Upper lobe of right lung (tissue), 1 donor: ENCODE measurements at places on chromosomes 16 and 17. TPM values are rescaled to one million over a fixed set of nuclear protein-coding genes. Genes with fewer than 3 reads are reported as not detected.

DNA sequence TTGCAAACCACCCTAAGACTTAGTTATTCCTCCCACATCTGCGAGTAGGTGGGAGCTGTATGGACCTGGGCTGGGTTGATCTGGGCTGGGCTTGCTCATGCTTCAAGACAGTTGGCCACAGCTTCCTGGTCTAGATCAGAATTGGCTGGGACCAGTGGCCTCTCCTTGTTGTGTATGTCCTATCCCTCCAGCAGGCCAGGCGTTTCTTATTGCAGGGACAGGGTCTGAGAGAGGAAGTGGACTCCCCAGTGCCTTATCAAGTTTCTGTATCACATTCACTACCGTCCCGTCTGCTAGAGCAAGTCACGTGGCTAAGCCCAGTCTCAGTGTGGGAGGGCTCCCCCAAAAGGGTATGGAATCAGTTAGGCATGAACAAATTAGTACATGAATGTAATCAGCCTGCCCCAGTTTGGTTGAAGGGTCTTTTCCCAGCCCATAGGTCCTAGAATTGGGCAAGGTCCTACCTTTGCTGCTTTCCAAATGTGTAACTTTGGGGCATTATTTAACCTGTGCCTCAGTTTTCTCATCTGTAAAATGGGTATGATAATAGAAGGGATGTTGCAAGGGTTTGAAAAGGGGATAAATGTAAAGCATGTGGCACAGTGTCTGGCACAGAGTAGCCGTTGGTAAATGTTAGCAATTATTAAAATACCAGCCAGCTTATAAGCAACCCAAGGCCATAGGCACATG, 36.0 kb downstream of the NKD1 start:
- DNase-seq: no peak

GRCh38 chr17:1995907-1996799, 29.0 kb downstream of the RTN4RL1 start:
- DNase-seq: no peak

DNA sequence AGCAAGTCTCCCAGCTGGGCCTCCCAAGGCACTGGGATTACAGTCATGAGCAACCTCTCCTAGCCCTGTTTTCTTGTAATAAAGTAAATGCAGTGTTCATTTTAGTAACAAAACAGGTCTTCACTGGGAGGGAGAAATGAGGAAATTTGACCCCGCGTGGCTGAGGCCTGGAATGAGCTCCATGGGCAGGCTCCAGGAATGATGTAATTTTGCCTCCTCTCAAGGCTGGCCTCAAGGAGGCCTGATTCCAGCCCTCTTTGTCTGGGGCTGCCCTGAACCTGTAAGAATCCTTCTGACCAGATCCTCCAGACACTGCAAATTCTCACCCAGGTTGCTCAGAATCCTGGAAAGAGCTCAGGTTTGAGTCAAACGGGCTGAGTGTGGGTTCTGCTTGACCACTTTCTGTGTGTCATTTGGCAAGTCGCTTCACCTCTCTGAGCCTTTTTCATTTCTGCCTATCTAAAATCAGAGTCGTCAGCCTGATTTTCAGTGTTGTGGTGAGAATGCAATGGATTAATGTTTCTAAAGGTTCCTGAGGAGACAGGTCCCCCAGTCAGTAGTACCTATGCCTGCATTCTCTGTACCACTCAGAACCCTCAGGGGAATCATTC, 57.1 kb downstream of the RAB11FIP4 start:
- no peak for DNase-seq

DNA sequence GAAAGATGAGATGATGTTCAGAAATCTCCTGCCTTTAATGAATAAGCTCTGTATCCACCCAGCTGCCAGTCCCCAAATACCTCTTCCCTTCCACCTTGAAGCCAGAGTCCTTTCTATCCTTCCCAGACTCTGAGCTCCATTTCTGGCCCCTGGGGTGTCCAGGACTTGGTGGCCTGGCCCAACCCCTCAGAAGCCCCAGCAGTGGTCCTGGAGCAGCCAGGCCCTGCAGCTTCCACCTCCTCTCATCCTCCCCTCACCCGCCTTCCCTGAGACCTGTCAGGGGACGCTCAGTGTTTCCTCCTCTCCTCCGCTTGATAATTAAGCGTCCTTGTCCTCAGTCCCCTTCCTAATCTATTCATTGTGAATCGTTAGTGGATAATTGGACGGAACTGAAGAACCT, 95.2 kb upstream of the CCL1 start:
- DNase-seq: no peak

DNA sequence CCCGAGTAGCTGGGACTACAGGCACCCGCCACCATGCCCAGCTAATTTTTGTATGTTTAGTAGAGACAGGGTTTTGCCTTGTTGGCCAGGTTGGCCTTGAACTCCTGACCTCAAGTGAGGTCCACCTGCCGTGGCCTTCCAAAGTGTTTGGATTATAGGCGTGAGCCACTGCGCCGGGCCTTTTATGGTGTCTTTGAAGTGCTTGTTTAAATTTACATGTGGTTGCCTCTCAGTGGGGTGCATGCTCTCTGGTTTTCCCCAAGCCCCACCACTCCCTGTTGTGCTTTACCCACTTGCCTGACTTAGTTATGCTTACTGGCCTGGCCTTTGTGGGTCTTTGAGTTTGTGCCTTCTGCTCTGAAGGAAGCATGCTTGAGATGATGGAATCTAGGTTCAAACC, 132.0 kb downstream of the PRKCB start:
- no peak for DNase-seq

- DNase-seq: peak; percentile 28
These were observed 317.4 kb upstream of the TNRC6C start for GRCh38 chr17:77640916-77641605.

The SDR42E2 gene
- 0.14 TPM for total RNA-seq
